ENCODE measurements at places on chromosomes 2 and 18. TPM values are rescaled to one million over a fixed set of nuclear protein-coding genes. Genes with fewer than 3 reads are reported as not detected.

ZBTB14 gene
- 8.6 TPM for polyA plus RNA-seq

AQP4 gene
- not detected for polyA plus RNA-seq

GRCh38 chr2:11797846-11798245 lies 51.4 kb downstream of the LPIN1 start:
- H3K36me3 ChIP-seq, result peaks cover 59% of the 10 kb centered on the region
- H3K27ac ChIP-seq, result no peak overlapping the region
- DNase-seq, result no peak
- no peaks in the 10 kb centered on the region for H3K27me3 ChIP-seq
- H3K4me3 ChIP-seq, result no peak overlapping the region
- H3K4me1 ChIP-seq, result no peaks in the 10 kb centered on the region

DNA sequence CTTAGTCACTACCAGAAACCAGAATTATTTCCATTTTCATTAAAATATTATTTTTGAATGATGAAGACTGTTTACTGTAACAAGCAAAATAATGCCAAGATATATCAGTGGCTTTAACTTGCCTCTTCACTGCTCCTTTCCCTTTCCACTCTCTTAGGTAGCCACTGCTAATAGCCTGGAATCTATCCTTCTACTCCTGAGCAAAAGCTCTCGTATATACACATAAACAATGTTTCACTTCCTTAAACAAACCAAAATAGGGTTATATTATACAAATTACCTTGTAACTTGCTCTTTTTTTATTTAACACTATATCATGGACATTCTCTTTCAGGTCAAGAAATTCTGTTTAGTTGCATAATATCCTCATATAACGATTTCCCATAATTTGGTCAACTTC lies 20.8 kb downstream of the IMMT start:
- no peak overlapping the region for H3K4me3 ChIP-seq
- no peaks in the 10 kb centered on the region for H3K4me1 ChIP-seq
- H3K27me3 ChIP-seq, result no peaks in the 10 kb centered on the region
- no peak for DNase-seq

MBD5 gene
- 45.6 TPM for polyA plus RNA-seq

DNA sequence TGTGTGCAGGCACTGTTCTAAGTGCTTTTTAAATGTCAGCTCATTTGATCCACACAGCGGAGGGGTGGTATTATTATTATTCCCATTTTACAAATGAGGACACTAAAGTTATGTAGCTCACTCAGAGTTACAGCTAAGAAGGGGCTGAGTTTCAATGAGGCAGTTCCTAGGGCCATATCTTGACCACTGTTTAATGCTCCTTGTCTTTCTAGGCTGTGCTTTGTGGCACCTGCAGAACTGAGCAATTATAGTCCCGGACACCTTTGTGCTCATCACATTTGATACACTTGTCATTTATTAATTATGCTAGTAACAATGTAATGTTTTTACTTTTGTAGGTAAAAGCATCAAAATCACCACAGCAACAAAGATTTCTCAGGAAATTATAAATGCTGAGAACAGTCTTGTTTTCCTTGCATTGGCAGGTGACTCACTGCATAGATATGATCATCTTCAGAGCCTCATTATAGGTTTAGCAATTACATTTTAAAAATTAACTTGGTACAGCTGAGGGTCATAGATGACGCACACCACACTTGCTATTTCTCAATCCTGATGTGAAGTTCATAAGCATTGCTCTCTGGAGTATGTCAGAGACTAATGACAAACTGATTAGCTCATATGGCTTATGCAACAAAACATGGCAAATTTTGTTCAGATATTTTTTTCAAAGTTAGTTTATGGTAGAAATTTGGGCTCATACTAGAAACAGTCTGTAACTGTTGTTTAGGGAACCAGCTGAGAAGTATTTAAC lies 366.8 kb downstream of the TGIF1 start:
- H3K27ac ChIP-seq, result no peak overlapping the region
- H3K4me1 ChIP-seq, result peaks cover 6% of the 10 kb centered on the region
- H3K36me3 ChIP-seq, result no peaks in the 10 kb centered on the region
- DNase-seq, result peak; percentile 96
- no peaks in the 10 kb centered on the region for H3K27me3 ChIP-seq

C2orf78 gene
- not detected for polyA plus RNA-seq

DNA sequence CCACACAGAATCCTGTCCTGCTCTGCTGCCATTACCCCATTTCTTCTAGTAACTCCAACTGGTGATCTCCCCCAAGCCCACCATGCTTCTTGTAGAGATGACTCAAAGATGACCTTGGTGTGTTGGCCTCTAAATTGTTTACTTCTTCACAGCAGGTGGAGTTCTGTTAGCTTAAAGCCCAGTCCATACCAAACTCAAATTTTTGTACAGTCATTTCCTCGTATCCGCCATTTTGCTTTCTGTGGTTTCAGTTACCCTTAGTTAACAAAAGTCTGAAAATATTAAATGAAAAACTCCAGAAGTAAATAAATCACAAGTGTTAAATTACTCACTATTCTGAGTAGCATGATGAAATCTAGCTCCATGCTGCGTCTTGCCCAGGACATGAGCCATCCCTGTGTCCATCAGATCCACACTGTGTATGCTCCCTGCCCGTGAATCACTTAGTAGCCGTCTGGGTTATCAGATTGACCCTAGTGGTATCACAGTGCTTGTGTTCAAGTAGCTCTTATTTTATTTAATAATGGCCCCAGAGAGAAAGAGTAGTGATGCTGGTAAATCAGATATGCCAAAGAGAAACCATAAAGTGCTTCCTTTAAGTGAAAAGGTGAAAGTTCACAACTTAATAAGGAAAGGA lies 133.3 kb upstream of the NOL4 start:
- H3K27ac ChIP-seq, result no peak overlapping the region
- no peaks in the 10 kb centered on the region for H3K27me3 ChIP-seq
- H3K4me1 ChIP-seq, result no peaks in the 10 kb centered on the region
- no peak for DNase-seq
- H3K36me3 ChIP-seq, result no peaks in the 10 kb centered on the region

PLCD4 gene
- 3.3 TPM for polyA plus RNA-seq

EIF4E2 gene
- polyA plus RNA-seq, result 101 TPM

AMER3 gene
- polyA plus RNA-seq, result 0.26 TPM
